ENCODE measurements at places on chromosomes 6 and 20. TPM values are rescaled to one million over a fixed set of nuclear protein-coding genes. Genes with fewer than 3 reads are reported as not detected.
A peak's percentile ranks its signal among the peaks of the same experiment; 100 is the strongest.

SMLR1 gene
- total RNA-seq: not detected

TXLNB gene
- 94.8 TPM for total RNA-seq

ZNF831 gene
- total RNA-seq: 0.18 TPM

ZNF318 gene
- total RNA-seq: 9.4 TPM

- DNase-seq: no peak
Measured at GRCh38 chr20:37839955-37840354, 63.0 kb upstream of the VSTM2L start.

GRCh38 chr6:156167625-156168071, 609.5 kb upstream of the ARID1B start:
- DNase-seq: peak; percentile 67

DNA sequence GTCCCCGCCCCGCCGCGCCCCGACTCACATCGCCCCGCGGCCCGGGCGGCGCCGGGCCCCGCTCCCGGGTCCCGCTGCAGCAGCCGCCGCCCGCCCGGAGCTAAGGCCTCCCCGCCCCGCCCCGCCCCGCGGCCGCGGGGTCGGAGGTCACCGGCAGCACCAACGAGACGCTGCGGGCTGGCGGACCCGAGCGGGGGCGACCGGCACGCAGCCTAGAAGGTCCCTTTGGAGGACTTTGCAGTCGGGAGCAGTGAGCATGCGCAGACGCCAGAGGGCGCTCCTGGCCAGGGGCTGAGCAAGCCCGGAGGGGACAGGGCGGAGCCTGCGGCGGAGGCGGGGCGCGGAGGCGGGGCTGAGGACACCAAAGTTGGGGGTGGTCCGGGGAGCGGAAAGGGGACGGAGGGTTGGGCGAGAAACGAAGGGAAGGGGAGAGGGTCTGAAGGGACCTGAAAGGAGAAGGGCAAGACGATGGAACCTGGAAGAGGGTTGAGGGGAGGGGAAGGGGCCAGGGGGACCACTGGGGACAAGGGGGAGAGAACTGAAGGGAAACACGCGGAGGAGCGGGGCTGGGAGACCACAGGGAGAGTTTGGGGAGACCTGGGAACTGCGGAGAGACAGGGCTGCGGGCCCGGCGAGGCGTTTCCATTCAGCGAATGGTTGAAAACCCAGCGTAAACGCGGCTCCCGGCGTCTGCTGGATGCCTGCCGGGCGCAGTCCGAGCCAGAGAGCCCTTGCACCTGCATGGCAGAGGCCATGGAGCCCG, at the start of gene FRS3:
Gene FRS3 (minus strand): TSS at position 113 of the 763 bp plus-strand sequence. CDS start 2,913 bp downstream, outside the sequence.
- peak; percentile 98 for DNase-seq

Data from muscle of leg (tissue), 16 donors.